ENCODE measurements at places on chromosomes 6 and 20.

GRCh38 chr6:84453499-84453898 is 226.1 kb upstream of the CEP162 start:
- DNase-seq, result no peak

GRCh38 chr20:61514396-61514795 is 262.3 kb downstream of the CDH4 start:
- DNase-seq, result no peak

DNA sequence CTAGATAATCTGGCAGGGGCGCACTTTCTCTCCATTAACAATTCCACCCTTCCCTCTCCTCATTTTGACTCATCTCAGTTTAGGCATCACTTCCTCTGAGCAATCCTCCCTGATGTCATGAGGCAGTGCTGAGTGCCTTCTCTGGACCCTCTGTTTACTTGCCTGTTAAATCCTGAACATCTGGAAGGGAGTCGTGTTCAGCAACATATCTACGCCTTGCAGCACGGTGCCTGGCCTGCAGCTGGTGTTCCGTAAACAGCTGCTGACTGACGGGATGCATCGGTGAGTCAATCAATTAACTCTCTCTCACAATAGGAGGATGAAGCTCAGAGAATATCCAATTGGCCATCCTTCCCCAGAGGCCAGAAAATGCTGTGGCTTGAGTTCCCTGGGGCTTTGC is 613.5 kb downstream of the PTPRT start:
- no peak for DNase-seq

DNA sequence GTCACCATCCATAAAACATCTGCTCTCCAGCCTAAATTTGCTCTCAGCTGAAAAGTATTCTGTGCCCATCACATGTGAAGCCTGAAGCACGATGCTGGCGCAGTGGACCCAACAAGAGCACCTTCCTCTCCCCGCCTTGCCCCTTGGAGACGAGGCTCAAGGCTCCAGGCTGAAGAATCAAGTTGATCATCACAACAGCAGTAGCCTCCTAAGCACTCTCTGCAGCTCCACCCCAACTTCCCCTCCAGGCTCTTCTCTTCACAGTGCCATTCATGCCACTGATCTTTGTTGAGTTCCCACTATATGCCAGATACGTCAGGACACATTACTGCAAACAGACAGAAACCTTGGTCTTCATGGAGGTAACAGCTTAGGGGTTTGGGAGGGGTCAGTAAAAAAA is 41.6 kb upstream of the ZNF217 start:
- peak; percentile 27 for DNase-seq

DNA sequence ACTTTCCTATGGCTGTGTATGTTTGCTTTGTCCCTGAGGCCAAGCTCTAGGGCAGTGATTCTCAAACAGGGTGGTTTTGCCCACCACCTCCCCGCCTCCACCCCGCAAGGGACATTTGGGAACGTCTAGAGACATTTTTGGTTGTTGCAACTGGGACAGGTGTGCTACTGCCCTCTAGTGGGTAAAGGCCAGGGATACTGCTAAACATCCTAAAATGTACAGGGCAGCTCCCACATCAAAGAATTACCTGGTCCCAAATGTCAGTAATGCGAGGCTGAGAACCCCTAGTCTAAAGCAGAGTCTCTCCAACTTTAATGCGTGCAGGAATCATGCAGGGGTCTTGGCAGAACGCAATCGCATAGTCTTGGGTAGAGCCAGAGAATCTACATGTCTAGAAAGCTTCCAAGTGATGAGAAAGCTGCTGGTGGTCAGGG is 5.1 kb downstream of the KCNS1 start:
- peak; percentile 70 for DNase-seq

- no peak for DNase-seq
These were observed 35.9 kb downstream of the COL12A1 start for GRCh38 chr6:75169689-75170586.

DNA sequence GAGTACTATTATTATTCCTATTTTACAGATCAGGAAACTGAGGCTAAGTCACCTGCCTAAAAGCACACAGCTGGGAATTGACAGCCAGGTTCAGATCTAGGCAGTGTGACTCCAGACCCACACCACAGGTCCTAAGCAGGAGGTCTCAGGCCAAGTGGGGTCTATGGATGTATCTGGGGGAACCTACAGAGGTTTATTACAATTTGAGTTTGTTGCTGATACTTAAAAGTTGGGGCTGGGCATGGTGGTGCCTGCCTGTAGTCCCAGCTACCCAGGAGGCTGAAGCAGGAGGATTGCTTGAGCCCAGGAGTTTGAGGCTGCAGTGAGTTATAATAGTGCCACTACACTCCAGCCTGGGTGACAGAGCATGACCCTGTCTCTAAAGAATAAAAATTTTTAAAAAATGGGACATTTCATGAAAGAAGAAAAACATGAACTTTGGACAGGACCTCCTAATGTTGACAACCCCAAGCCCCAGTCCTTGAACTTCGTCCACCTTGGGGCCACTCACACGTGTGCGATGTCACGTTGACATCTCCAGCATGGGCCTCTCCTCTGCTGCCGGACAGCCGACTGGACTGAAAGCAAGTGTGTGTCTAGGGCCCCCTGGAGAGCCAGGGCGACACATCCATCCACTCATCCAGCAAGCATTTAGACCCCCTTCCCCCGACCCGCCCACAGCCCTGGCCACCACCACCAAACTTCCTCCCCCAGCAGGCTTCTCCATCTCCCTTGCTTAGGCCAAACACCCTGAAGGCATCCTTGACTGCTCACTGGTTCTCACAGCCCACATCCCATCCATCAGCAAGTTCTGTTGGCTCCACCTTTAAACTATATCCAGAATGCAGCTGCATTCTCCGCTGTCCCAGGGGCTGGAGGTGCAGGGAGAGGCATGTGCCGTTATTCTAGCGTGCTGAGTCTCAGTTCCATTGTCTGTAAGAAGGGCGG is 40.0 kb downstream of the NOL4L start:
- no peak for DNase-seq

DNA sequence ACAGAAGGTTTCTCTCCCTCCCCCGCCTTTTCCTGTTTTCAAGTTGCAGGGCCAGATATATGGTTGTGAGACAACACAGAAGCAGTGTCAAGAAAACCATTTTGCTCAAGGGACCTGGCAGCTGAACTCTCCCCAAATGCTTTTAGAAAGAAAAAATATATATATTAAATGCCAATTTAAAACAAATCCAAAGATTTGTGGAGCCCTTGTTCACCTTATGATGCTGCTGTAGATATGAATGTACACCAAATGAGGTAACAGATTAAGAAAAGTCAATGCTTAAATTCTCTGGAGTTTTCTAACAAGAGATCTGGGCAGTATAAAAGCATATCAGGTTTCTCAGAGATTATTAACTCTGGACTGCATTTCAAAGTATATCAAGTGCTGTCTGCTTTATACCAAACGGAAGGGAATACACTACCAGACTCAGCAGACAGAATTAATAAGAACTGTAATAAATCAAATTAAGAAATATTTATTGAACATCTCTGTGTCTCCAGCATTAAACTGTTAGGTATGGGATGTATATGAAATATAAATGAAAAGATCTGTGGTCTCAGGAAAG is 357.5 kb downstream of the HDGFL1 start:
- DNase-seq, result no peak

- no peak for DNase-seq
These were observed 6.1 kb downstream of the SMIM28 start for GRCh38 chr6:138383776-138384175.

DNA sequence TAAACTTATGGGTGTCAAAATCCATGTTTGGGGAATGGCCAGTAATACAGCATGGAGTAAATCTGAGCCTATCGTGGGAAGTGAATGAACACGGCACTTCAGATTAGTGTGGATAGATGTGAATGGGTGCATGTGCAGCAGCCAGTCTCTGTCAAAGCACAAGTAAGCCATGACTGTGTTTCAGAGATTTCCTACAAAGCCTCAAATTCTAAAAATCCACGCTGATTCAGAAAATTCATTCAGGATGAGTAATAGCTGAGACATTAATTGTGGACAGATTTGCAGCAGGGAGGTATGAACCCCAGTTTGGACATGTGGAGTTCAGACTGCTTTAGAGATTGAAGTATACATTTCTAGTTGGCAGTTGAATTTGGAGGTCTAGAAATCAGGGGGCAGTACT is 115.1 kb downstream of the QKI start:
- no peak for DNase-seq

- DNase-seq, result no peak
These were observed 4.6 kb upstream of the TBPL1 start for GRCh38 chr6:133948472-133948871.

GRCh38 chr6:110409794-110410193 is 5.6 kb downstream of the DDO start:
- DNase-seq, result no peak

- DNase-seq, result no peak
These were observed 797.9 kb upstream of the SLC35B3 start for GRCh38 chr6:9233226-9233625.

- no peak for DNase-seq
These were observed 62.7 kb upstream of the XRN2 start for GRCh38 chr20:21240394-21240793.

DNA sequence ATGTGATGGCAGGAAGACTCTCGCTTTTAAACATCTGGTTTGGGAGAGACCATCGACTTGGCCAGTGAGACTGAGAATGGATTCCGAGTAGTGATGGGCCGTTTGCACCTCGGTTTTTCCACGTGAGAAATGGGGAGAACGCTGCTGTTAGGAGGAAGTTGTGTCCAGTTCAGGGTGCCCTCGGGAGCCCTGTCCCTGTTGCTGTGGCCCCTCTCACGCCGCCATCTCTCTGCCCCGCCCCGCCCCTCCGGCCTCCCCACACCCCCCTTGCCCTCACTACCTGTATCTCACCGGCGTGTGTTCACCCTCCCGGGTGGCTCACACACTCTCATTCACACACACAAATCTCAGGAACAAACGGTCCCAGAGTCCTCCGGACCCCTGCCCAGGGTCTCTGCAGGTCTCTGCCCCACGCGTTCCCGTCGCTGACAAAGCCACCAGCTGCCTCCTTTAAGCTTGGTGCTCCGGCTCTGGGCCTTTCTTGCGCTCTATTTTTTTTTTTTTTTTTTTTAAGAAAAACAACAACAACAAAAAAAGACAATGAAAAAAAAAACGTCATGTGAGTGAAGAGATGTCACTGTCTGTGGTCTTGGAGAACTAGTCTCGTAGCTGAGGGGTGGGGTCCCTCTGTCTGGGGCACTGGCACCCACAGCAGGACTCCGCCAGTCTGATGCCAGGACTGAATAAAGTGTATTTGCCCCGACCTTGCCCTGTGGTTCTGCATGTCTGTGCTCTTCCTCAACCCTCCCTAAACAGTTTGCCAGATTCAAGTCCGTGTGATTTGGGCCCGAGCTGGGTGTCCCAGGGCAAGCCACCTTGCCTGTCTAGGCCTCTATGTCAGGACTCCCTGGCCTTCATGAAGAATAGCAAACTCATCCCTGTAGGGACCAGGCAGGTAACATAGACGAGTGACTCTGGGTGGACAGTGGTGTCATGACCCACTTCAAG is 2.9 kb downstream of the SOX12 start:
- no peak for DNase-seq

- DNase-seq, result no peak
These were observed 6.1 kb upstream of the RWDD1 start for GRCh38 chr6:116564921-116565872.

Data from inflammatory macrophage (primary cell).